ENCODE measurements at places on chromosomes 11 and 22. TPM values are rescaled to one million over a fixed set of nuclear protein-coding genes. Genes with fewer than 3 reads are reported as not detected.
A peak's percentile ranks its signal among the peaks of the same experiment; 100 is the strongest.

DNA sequence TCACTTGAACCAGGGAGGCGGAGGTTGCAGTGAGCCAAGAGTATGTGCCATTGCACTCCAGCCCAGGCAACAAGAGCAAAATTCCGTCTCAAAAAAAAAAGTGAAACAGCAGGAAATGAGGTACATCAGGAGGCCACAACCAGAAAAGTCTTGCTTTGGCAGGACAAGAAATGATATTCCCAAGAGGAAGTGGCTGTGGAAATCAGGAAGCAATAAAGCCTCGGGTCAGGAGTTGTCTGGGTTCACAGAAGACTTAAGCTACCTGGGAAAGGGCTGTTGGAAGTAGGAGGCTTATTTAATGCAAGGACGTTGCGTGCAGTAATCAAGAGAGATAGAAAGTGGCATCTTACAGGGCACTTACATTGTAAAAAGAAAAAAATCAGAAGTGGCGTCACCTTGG lies 9.2 kb upstream of the RELT start:
- no peaks in the 10 kb centered on the region for H3K27me3 ChIP-seq
- H3K36me3 ChIP-seq, result no peaks in the 10 kb centered on the region
- no peak overlapping the region for H3K27ac ChIP-seq
- H3K4me1 ChIP-seq, result no peaks in the 10 kb centered on the region

DNA sequence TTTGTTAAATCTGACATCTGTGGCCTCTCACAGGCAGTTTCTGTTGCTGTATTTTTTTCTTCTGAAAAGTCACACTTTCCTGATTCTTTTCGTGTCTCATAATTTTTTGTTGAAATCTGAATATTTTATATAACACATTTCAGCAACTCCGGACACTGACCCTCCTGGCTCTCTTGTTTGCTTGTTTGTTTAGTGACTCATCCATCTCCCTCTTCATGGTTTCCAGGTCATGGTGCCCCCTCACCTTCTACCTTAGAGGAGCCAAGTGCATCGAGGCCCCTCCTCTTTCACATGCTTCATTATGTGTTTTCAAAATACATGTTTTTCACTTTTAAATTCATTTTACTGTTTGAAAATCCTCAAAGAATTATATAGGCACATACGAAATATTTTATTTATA lies 562.4 kb downstream of the OPCML start:
- H3K27ac ChIP-seq, result no peak overlapping the region
- H3K4me1 ChIP-seq, result no peaks in the 10 kb centered on the region
- DNase-seq, result no peak
- no peaks in the 10 kb centered on the region for H3K27me3 ChIP-seq
- H3K4me3 ChIP-seq, result no peak overlapping the region

GRCh38 chr11:105696000-105696399 lies 86.1 kb downstream of the GRIA4 start:
- no peaks in the 10 kb centered on the region for H3K4me1 ChIP-seq
- no peak overlapping the region for H3K27ac ChIP-seq
- no peak overlapping the region for H3K4me3 ChIP-seq
- H3K27me3 ChIP-seq, result no peaks in the 10 kb centered on the region
- DNase-seq, result no peak
- no peaks in the 10 kb centered on the region for H3K36me3 ChIP-seq

- DNase-seq, result no peak
- H3K4me3 ChIP-seq, result no peak overlapping the region
- no peaks in the 10 kb centered on the region for H3K27me3 ChIP-seq
These were observed 16.2 kb downstream of the PAAF1 start for GRCh38 chr11:73893041-73893440.

DNA sequence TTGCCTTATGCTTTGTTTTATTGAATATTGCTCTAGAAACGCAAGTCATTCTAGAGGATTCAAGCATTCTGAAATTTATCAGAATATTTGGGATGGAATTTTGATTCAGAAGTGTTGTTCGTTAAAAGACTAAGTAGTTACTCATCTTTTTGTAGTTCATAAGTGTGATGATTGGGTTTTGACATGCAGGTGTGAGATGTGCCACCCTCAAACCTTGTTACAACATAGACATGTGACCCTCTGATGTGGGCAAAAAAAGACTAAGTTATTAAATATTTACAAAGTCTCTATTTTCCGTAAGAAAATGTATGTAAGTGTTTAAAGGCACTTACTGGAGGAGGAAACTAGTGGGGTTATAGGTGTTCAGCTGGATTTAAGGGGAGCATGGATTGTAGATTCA lies 8.9 kb downstream of the YWHAH start:
- no peaks in the 10 kb centered on the region for H3K27me3 ChIP-seq
- no peak overlapping the region for H3K27ac ChIP-seq
- DNase-seq, result no peak
- no peak overlapping the region for H3K4me3 ChIP-seq

- H3K27me3 ChIP-seq, result peaks cover 29% of the 10 kb centered on the region
- no peak for DNase-seq
- no peak overlapping the region for H3K4me3 ChIP-seq
- no peaks in the 10 kb centered on the region for H3K36me3 ChIP-seq
- H3K4me1 ChIP-seq, result peaks cover 9% of the 10 kb centered on the region
These were observed 70.1 kb upstream of the TTLL12 start for GRCh38 chr22:43256976-43257545.

DNA sequence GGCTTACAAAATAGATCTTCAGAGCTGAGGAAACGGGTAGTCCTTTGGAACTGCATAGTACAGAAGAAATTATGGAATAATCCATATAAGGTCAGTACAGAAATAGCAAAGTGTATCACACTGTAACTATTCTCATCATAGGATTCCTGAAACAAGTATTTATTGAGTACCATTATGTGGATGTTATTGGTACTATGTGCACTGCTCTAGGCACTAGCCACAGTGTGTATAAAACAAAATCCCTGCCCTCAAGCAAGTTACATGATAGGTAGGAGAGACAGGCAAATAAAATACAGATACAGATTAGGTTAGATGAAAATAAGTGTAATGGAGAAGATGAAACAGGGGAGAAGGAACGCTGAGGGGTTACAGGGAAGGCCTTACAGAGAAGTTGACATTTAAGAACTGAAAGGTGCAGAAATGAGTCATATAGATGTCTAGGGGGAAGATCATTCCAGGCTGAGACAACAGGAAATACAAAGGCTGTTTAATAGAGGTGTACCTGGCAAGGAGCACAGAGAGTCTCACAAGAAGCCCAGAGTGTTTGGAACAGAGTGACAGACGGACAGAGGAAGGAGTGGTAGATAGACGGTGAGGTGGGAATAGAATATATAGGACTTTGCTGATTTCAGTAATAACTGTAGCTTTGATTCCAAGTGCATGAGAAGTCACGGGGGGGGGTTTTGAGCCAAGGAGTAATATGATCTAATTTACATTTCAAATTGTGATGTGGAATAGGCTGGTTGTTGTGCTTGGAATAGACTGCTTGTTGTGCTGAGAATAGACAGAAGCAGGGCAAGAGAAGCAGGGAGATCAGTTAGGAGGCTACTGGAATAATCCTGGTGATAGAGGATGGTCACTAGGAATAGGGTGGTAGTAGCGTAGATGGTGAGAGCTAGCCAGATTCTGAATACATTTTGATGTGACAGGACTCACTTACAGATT lies 13.7 kb downstream of the RNF141 start:
- H3K4me1 ChIP-seq, result peaks cover 26% of the 10 kb centered on the region
- peak overlapping the region; percentile 15 for H3K27ac ChIP-seq
- H3K27me3 ChIP-seq, result no peaks in the 10 kb centered on the region
- H3K36me3 ChIP-seq, result peaks cover 16% of the 10 kb centered on the region

- peaks cover 54% of the 10 kb centered on the region for H3K36me3 ChIP-seq
- H3K4me1 ChIP-seq, result no peaks in the 10 kb centered on the region
- no peak for DNase-seq
- no peak overlapping the region for H3K4me3 ChIP-seq
- no peaks in the 10 kb centered on the region for H3K27me3 ChIP-seq
- H3K27ac ChIP-seq, result no peak overlapping the region
These were observed 33.3 kb upstream of the ADSL start for GRCh38 chr22:40313007-40313406.

DNA sequence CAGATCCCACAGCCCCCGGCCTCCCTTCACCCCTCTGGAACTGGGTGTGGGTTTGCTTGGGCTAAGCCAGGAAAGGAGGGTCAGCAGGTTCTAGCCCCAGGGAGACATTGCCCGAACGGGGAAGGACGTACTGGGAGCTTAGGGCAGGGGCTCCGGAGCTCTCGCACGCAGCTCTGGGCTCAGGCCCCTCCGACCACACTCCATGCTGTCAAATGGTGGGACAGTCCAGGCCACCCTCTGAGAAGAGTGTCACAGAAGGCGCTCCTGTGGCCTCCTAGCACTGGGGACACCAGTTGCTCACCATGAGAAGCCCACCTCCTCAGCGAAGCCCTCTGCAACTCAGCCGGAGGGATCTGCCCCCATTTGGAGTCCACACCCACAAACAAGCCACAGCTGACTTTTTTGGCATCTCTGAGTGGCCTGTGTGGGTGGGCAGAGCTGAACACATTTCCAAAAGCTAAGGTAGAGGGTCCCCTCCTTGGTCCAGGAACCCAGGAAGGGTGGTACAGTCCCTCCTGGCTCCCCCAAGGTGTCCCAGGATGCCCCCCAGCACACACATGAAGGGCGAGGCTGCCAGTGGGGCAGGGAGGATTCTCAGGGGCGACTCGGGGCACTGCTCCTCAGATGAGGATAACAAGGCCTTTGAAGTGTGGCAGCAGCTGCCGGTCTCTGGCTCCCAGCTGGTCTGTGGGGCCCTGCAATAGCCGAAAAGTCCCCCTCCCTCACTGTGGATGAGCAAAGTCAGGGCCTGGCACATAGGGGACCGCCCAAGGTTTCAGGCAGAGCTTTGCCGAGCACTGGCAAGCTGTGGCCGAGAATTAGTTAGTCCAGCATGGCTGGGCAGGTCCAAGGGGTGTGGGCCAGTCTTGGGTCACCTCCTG lies 13.0 kb upstream of the TEF start:
- H3K4me1 ChIP-seq, result peaks cover 16% of the 10 kb centered on the region
- no peak for DNase-seq
- H3K27ac ChIP-seq, result no peak overlapping the region
- H3K4me3 ChIP-seq, result no peak overlapping the region

DNA sequence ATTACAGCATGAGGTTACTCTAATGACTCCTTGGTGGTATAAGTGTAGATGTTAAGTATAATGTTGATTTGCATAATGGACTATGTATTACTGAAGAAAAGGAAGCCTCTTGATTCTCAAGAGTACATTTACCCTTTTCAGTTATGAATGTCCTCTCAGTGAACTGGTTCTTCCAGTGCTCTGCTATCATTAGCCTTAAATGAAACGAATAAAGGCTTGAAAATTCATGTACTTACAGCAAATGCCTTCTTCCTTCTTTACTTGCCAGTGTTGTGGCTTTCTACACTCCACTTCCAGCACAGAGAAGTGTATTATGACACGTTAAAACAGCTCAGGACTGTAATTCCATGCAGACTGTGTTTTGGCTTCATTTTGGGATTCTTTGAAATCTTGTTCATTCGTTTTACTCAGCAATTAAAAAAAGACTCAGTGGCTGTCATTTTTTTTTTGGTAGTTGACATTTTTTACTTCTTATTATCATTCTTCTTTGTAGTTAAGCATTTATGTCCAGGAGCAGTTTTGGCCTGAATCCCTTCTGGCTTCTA lies 96.9 kb downstream of the MTMR3 start:
- H3K4me1 ChIP-seq, result peaks cover 27% of the 10 kb centered on the region
- peaks cover 16% of the 10 kb centered on the region for H3K36me3 ChIP-seq
- H3K27me3 ChIP-seq, result no peaks in the 10 kb centered on the region
- H3K27ac ChIP-seq, result peak overlapping the region; percentile 24
- H3K4me3 ChIP-seq, result no peak overlapping the region
- no peak for DNase-seq

- H3K27me3 ChIP-seq, result no peaks in the 10 kb centered on the region
- H3K27ac ChIP-seq, result no peak overlapping the region
- no peak overlapping the region for H3K4me3 ChIP-seq
- peaks cover 58% of the 10 kb centered on the region for H3K4me1 ChIP-seq
These were observed 118.5 kb upstream of the TIMP3 start for GRCh38 chr22:32682990-32683389.

- H3K4me1 ChIP-seq, result peaks cover 37% of the 10 kb centered on the region
- DNase-seq, result peak; percentile 78
- peaks cover 19% of the 10 kb centered on the region for H3K36me3 ChIP-seq
- peak overlapping the region; percentile 80 for H3K27ac ChIP-seq
- H3K4me3 ChIP-seq, result peak overlapping the region; percentile 95
- no peaks in the 10 kb centered on the region for H3K27me3 ChIP-seq
These were observed 740 bp downstream of the FADS1 start for GRCh38 chr11:61815790-61816735.

- H3K4me3 ChIP-seq, result no peak overlapping the region
- H3K27me3 ChIP-seq, result no peaks in the 10 kb centered on the region
- peaks cover 14% of the 10 kb centered on the region for H3K4me1 ChIP-seq
- H3K36me3 ChIP-seq, result no peaks in the 10 kb centered on the region
- no peak overlapping the region for H3K27ac ChIP-seq
These were observed 13.1 kb downstream of the IFT27 start for GRCh38 chr22:36762687-36763260.

- no peaks in the 10 kb centered on the region for H3K36me3 ChIP-seq
- no peak for DNase-seq
- no peaks in the 10 kb centered on the region for H3K4me1 ChIP-seq
- no peaks in the 10 kb centered on the region for H3K27me3 ChIP-seq
- no peak overlapping the region for H3K4me3 ChIP-seq
These were observed 136.2 kb upstream of the ZC3H12C start for GRCh38 chr11:109957000-109957399.

- H3K36me3 ChIP-seq, result no peaks in the 10 kb centered on the region
- H3K4me1 ChIP-seq, result peaks cover 56% of the 10 kb centered on the region
- H3K27ac ChIP-seq, result peak within 1 kb of the TSS; percentile 79
- DNase-seq, result peak; percentile 94
These were observed at the start of gene CDC42BPG for GRCh38 chr11:64844330-64845128. Gene CDC42BPG (minus strand): TSS chr11:64844653. CDS start chr11:64844569, 84 bp downstream.

- DNase-seq, result no peak
- no peaks in the 10 kb centered on the region for H3K4me1 ChIP-seq
- H3K4me3 ChIP-seq, result no peak overlapping the region
These were observed 17.0 kb downstream of the CASP12 start for GRCh38 chr11:104881117-104881794.

DNA sequence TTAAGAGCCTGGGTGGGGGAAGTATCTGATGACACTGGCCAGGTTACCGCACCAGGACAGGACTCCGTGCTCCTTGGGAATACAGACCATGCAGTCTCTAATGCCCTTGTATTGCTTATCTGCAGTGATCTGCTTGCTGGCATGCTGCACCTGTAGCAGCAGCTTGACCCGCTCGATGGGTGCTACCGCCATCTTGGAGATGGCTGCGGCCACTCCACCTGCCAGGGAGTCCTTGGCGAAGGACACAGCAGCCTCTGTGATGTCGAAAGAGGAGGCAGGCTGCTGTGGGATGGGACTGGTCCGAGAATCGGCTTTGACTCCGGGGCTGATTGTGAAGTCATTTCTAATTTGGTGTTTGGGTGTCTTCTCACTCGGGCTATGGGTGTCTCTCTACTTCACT lies 3.1 kb downstream of the WBP2NL start:
- no peaks in the 10 kb centered on the region for H3K27me3 ChIP-seq
- no peak overlapping the region for H3K4me3 ChIP-seq
- H3K4me1 ChIP-seq, result peaks cover 16% of the 10 kb centered on the region
- no peak for DNase-seq
- H3K36me3 ChIP-seq, result no peaks in the 10 kb centered on the region

The TLCD5 gene
- total RNA-seq, result 7.7 TPM

The TAF1D gene
- total RNA-seq, result 158 TPM

The CHRM1 gene
- total RNA-seq, result not detected

The BDNF gene
- 5.4 TPM for total RNA-seq

The GAL3ST3 gene
- not detected for total RNA-seq

The EFEMP2 gene
- total RNA-seq, result 32.3 TPM

The CCDC73 gene
- total RNA-seq, result not detected
